Mesenteric fat pad (tissue), 1 donor: ENCODE measurements at places on chromosomes 4 and X. TPM values are rescaled to one million over a fixed set of nuclear protein-coding genes. Genes with fewer than 3 reads are reported as not detected.

The F8A3 gene
- total RNA-seq, result 19.4 TPM

The NWD2 gene
- 29.0 TPM for total RNA-seq

The SPANXN3 gene
- total RNA-seq, result not detected

The DMRTC1 gene
- total RNA-seq, result not detected

The ATP6AP1 gene
- total RNA-seq, result 72.5 TPM

The NUDT9 gene
- total RNA-seq, result 26.6 TPM
